Nephron progenitor cell (in vitro differentiated cells): ENCODE measurements at places on chromosomes 11 and 22.
A peak's percentile ranks its signal among the peaks of the same experiment; 100 is the strongest.

- no peaks in the 10 kb centered on the region for H3K4me1 ChIP-seq
- no peak for DNase-seq
- no peaks in the 10 kb centered on the region for H3K36me3 ChIP-seq
- H3K27me3 ChIP-seq = no peaks in the 10 kb centered on the region
- no peak overlapping the region for H3K27ac ChIP-seq
Measured at GRCh38 chr11:96084610-96085318, 160.9 kb upstream of the MTMR2 start.

DNA sequence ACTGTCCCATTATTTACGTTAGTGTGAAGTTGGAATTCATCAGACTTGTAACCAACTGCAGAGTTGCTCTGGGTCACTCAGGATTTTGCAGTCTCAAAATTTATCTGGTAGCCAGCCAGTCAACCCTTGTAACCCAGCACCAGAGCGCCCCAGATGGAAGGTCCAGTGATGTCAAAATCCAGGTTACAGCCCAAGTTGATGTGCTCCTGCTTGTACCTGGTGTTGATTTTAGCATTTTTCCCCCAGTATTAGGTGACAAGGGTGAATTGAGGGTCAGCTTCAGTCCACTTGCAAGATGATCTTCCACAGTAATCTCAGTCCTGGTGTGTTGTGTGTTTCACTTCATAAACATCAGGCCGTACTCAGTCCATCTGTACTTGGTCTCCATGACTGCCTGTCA, 7.5 kb downstream of the TIMM10B start:
- no peak for DNase-seq
- no peak overlapping the region for H3K4me3 ChIP-seq
- peak overlapping the region; percentile 11 for H3K27ac ChIP-seq

DNA sequence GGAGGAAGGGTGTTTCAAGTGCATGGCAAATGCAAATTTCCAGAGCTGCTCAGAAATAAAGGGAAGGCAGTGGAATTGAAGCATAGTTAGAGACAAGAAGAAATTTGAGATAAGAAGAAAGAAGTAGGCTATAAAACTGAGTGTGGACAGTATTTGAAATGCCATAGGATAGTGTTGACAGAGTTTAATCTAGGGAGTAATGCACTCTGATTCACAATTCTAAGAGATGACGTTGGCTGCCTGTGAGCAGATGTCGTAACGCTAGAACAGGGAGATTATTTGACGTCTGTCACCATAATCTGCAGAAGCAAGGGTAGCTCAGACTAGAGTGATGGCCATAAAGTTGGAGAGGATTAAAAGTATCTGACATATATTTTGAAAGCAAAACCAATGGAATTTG, 389.9 kb upstream of the KIRREL3 start:
- no peak overlapping the region for H3K4me3 ChIP-seq
- H3K27me3 ChIP-seq = peaks cover 9% of the 10 kb centered on the region
- H3K36me3 ChIP-seq = peaks cover 6% of the 10 kb centered on the region
- no peak for DNase-seq
- peaks cover 15% of the 10 kb centered on the region for H3K4me1 ChIP-seq
- H3K27ac ChIP-seq = no peak overlapping the region

DNA sequence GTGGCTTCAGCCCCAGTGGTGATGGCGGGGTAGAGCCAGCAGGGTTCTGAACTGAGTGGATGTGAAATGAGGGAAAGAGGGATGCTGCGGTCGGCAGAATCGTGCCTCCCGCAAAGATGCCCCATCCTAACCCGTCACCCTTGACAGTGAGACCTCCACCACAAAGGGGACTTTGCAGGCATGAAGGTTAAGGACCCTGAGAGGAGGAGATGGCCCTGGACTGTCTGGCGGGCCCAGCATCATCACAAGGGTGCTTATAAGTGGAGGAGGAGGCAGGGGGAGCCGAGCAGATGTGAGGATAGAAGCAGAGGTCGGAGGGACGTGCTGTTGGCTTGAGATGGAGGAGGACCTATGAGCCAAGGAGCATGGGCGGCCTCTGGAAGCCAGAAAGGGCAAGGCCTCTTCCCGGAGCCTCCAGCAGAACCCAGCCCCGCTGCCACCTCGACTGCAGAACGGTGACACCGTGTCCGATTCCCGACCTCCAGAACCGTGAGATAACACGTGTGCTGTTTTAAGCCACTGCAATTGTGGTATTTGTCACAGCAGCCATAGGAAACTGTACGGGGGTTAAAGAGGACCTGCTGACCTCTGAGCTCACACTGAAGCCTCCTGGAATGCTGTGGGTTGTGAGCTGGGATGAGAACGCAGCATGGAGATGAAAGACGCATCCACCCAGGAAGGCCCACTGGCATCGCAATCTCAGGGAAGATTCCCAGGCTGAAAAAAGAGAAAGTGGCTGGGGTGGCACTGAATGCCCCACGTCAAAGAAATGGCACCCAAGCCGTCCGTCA, 10.9 kb downstream of the LINC01488 start:
- no peaks in the 10 kb centered on the region for H3K36me3 ChIP-seq
- peaks cover 6% of the 10 kb centered on the region for H3K27me3 ChIP-seq
- no peak overlapping the region for H3K4me3 ChIP-seq

DNA sequence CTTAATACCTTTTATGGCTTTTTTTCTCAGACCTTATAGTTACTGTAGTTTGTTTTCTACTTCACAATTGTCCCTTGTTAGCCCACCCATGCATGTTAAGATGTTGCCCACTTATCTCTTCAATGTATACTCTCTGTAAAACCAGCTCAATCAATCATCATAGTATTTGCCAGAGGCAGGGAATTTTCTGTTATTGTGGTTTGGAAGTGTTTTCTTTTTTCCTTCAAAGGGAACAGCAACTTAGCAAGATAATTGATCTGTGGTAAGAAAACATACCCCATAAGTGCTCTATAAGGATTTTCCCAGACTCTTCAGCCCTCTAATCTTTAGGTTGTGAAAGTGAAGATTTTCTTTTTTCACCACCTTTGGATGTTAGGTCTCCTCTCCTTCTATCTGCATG, 76.7 kb upstream of the SYT9 start:
- no peaks in the 10 kb centered on the region for H3K4me1 ChIP-seq
- peaks cover 4% of the 10 kb centered on the region for H3K27me3 ChIP-seq
- no peak for DNase-seq
- H3K27ac ChIP-seq = no peak overlapping the region

DNA sequence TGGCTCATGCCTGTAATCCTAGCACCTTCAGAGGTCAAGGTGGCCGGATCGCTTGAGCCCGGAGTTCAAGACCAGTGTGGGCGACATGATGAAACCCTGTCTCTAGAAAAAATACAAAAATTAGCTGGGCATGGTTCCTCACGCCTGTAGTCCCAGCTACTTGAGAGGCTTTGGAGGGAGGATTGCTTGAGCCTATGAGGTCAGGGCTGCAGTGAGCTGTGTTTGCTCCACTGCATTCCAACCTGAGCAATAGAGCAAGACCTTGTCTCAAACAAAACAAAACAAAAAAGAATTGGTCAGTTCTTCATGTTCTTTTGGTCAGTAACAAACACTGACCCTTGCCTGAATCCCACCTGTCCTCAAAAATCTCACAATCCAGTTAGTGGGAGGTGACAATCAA, 36.7 kb upstream of the VSTM5 start:
- H3K4me1 ChIP-seq = peaks cover 25% of the 10 kb centered on the region
- H3K27ac ChIP-seq = peak overlapping the region; percentile 97
- no peak overlapping the region for H3K4me3 ChIP-seq
- H3K36me3 ChIP-seq = no peaks in the 10 kb centered on the region
- no peak for DNase-seq

- peak overlapping the region; percentile 86 for H3K27ac ChIP-seq
- no peak for DNase-seq
- H3K4me1 ChIP-seq = peaks cover 36% of the 10 kb centered on the region
- no peaks in the 10 kb centered on the region for H3K36me3 ChIP-seq
Measured at GRCh38 chr22:41382610-41383009, 868 bp downstream of the TEF start.

DNA sequence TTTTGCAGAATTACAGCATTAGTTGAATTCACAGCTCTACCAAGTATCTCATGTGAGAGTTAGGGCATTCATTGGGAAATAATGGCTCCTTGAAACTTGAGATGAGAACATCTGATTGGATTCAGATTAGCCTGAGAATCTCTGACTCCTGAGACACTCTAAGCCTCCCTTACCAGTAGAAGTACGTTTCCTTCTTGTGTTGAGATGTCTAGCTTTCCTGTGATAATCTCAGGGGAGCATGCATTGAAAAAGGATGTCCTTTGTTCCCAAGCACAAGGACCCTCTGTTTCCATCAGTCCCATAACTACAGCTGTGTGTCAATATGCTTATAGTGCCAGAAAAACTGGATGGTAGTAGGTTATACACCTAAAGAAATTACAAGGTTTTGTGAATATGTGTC, 35.2 kb upstream of the RDX start:
- DNase-seq = no peak
- peaks cover 7% of the 10 kb centered on the region for H3K36me3 ChIP-seq
- peaks cover 3% of the 10 kb centered on the region for H3K27me3 ChIP-seq
- H3K27ac ChIP-seq = no peak overlapping the region

GRCh38 chr11:61779666-61780525, 12.5 kb downstream of the TMEM258 start:
- no peak overlapping the region for H3K4me3 ChIP-seq
- no peaks in the 10 kb centered on the region for H3K27me3 ChIP-seq
- H3K36me3 ChIP-seq = peaks cover 22% of the 10 kb centered on the region
- H3K4me1 ChIP-seq = peaks cover 41% of the 10 kb centered on the region
- H3K27ac ChIP-seq = no peak overlapping the region
- DNase-seq = no peak

DNA sequence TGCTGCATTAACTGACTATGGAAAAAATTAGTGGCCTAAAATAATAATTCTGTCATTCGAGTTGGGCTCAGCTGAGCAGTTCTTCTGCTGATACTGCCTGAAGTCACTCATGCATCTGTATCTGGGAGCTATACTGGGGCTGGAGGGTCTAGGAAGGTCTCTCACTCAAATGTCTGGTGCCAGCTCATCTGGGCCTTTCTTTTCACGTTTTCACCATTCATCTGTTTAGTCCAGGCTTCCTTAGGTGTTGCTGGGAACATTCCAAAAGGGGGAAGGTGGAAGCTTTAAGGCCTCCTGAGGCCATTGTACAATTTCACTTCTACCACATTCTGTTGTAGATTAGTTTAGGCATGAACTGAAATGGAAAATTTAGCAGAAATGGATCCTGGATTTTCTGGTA, 28.0 kb downstream of the YAP1 start:
- peak overlapping the region; percentile 10 for H3K27ac ChIP-seq
- no peak for DNase-seq
- peaks cover 3% of the 10 kb centered on the region for H3K27me3 ChIP-seq
- H3K4me1 ChIP-seq = peaks cover 17% of the 10 kb centered on the region
- no peak overlapping the region for H3K4me3 ChIP-seq

DNA sequence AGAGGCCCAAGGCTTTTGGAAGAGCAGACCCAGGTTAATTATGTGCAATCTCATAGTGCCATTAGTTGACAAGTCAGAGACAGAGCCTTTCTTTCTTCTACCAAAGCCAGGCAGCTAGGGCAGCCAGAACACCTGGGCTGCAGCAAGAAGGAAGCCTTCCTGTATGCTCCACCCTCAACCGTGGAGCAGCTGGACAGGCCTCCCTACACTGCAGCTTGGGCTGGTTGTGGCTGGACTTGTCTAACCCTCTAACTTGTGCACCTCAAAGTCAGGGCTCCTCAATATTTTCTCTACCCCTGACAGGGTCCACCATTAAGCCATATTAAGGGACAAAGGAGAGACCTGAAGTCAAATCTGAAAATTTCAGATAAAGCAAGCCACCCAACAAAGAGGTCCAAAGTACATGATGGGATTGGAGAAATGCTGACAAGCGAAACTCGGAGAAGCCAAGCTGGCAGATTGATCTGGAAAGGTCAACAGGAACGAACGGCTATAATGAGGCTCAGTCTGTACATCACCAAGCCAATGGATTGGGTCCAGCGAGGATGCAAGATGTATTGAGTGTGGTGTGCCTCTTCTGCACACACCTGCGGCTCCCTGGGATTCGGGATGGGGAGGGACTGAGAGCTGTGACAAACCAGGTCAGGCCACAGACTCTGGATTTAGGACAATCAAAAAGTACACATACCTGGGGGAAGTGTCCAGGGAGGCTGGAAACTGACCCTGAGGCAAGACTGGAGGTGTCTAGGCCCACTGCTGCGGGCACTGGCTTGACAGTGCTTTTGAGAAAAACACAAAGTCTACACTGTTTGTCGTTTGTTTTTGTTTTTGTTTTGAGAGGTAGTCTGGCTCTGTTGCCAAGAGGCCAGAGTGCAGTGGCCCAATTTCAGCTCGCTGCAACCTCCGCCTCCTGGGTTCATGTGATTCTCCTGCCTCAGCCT, 11.7 kb upstream of the SLC43A3 start:
- no peak for DNase-seq
- H3K4me1 ChIP-seq = peaks cover 7% of the 10 kb centered on the region
- H3K36me3 ChIP-seq = no peaks in the 10 kb centered on the region
- peaks cover 17% of the 10 kb centered on the region for H3K27me3 ChIP-seq
- H3K27ac ChIP-seq = no peak overlapping the region
- no peak overlapping the region for H3K4me3 ChIP-seq

DNA sequence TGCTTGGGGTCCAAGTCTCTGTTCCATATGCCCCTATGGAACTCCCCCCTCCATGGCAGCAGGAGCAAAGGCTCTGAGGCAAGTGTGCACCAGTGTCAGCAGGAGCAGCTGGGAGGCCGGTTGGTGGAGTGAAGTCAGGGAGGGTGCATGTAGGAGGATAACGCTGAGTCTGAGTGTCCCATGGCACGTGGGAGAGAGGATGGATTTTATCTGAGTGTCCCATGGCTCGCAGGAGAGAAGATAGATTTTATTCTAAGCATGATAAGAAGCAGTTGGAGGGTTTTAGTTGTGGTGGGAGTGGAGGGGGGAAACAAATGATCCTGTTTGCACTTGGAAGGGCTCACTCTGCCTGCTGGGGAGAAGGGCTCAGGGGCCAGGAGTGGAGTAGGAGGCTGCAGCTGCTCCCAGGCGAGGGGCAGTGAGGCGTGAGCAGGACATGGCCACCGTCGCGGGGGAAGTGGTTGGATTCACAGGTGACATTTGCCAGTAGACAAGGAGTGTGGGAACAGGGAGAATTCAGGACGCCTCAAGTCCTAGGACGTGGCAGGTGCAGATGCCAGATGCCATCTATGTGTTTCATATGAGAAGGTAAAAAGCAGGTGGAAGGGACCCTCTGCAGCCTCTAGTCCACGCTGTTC, 33.6 kb upstream of the PARVG start:
- H3K36me3 ChIP-seq = no peaks in the 10 kb centered on the region
- DNase-seq = peak; percentile 36
- peaks cover 59% of the 10 kb centered on the region for H3K4me1 ChIP-seq

- H3K27ac ChIP-seq = peak overlapping the region; percentile 34
- no peak for DNase-seq
- peaks cover 50% of the 10 kb centered on the region for H3K36me3 ChIP-seq
Measured at GRCh38 chr11:119023741-119024140, 5.2 kb downstream of the TRAPPC4 start.

- no peak for DNase-seq
- H3K4me1 ChIP-seq = no peaks in the 10 kb centered on the region
- H3K4me3 ChIP-seq = no peak overlapping the region
- no peaks in the 10 kb centered on the region for H3K36me3 ChIP-seq
Measured at GRCh38 chr22:36838119-36839030, 21.5 kb upstream of the PVALB start.
